Thoracic aorta (tissue), 2 donors: ENCODE measurements at places on chromosomes 2 and 18.

DNA sequence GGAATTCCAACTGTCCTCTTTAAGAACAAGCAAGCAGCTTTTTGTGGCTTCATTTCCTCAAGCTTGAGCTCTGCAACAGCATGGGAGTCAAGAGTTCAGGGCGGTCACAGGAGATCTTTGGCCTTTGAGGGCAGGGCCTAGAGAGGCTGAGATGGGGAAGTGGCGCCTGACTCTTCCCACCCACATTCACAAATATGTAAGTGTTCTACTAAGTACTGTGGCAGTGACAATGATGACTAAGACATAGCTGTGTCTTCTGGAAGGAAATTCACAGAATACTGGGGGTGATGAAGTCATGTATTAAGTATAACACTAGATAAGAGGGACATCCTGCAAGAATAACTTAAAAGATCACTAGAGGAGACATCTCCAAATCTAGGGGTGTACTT is 15.0 kb downstream of the RND3 start:
- no peak for DNase-seq

DNA sequence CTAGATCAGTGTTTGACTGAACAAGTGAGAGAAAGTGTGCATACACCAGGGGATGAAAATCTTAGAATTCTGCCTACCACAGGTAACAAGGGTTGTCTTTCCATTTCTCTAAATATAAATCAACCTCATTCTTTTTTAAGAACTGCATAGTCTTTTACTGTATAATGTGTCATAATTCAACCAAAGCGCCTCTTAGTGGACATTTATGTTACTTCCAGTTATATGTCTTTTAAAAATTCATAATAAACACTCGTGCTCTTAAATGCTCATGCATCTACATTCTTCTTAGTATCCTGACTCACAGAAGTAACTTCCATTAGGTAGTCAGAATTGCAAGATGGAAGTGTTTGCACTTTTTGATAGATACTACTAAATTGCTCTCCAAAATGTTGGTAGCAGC is 76.2 kb downstream of the CHRNA1 start:
- DNase-seq: no peak

GRCh38 chr2:29837925-29838324 is 83.5 kb downstream of the ALK start:
- no peak for DNase-seq

DNA sequence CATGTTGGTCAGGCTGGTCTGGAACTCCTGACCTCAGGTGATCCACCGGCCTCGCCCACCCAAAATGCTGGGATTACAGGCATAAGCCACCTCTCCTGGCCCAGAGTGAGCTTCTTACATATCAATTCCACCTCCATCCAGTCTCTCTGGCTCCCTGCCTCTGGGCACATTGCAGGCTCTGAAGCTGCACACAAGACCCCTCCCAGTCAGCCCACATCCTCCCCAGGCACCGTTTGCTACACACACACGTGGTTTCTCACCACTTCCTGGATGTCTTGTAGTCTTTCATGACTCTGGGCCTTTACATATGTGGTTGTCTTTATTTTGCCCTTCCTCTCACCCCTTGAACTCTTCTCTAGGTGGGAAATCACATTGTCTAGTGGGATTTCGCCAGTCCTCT is 64.0 kb upstream of the CABLES1 start:
- no peak for DNase-seq

DNA sequence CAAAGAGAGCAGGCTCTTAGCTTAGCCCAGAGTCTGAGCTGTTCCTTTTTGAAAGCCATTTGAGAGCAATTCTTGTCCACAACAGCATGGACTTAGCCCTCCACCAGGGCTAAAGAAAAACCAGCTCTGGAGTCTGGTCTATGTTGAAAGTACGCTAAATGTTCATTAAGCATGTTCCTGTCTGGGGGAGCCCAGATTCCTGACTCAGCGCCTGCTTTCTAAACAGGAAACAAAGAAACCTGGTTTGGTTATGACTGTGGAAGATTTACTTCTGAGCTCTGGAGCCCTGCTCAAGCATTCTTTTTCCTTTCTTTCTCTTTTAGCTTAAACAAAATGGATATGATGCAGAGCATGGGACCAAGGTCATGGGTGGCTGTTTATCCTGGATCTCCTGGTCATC is 279.8 kb downstream of the RBM43 start:
- no peak for DNase-seq

DNA sequence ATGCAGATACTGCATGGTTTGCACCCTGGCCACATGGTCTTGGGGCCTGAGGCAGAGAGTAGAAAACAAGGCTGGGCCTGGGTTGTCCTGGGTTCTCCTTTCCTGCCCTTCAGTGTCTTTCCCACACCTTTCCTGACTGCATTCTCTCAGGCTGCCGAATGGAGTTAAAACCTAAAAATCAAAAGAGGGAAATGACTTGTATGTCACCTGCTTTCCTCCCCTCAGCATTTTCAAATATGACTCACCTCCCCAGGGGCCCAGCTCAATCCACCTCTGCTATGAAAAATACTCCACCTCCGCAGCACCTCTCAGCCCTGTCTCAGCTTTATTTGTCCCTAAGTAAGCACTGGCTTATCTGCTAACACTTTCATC is 457.8 kb upstream of the MEX3C start:
- DNase-seq: no peak

GRCh38 chr2:58860586-58860985 is 619.5 kb upstream of the FANCL start:
- DNase-seq: no peak

DNA sequence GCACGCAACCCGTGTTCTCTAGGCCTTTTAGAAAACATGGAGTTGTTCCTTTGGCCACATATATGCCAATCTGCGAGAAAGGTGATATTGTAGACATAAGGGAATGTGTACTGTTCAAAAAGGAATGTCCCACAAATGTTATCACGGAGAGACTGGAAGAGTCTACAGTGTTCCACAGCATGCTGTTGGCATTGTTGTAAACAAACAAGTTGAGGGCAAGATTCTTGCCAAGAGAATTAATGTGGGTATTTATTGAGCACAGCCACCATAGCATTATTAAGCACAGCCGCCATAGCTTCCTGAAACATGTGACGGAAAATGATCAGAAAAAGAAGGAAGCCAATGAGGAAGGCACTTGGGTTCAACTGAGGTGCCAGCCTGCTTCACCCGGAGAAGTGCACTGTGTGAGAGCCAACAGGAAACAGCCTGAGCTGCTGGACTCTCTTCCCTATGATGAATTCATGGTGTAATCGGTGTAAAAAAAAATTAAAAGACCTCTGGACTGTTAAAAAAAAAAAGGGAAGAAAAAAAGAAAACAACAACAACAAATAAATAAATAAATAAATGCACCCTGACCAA is 29.0 kb upstream of the REL start:
- no peak for DNase-seq

GRCh38 chr2:37105150-37105549 is 20.8 kb downstream of the GPATCH11 start:
- no peak for DNase-seq

DNA sequence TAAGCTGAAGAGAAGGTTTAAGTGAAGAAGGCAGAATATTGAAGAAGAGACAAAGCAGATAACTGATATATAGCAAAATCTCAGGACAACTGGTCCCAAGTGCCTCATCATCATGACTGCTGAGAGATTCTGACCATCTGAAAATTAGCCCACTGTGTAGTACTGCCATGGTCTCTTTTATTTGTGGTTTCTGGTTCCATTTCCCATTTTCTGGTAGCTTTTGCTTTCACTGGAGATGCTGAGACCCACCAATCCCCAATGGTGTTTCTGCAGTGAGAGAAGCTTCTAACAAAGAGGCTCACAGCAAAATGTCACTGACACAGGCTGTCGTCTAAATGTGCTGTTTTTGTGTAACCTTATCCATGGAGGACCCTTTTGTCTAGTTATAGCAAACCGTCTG is 79.5 kb downstream of the TMEM163 start:
- DNase-seq: no peak

- DNase-seq: no peak
These were observed 14.4 kb upstream of the SMIM21 start for GRCh38 chr18:75441896-75442295.

GRCh38 chr2:217016796-217017419 is 157.0 kb upstream of the TNP1 start:
- no peak for DNase-seq

GRCh38 chr2:152826581-152827279 is 108.3 kb downstream of the ARL6IP6 start:
- no peak for DNase-seq

GRCh38 chr2:209960676-209961630 is 41.5 kb upstream of the RPE start:
- no peak for DNase-seq

DNA sequence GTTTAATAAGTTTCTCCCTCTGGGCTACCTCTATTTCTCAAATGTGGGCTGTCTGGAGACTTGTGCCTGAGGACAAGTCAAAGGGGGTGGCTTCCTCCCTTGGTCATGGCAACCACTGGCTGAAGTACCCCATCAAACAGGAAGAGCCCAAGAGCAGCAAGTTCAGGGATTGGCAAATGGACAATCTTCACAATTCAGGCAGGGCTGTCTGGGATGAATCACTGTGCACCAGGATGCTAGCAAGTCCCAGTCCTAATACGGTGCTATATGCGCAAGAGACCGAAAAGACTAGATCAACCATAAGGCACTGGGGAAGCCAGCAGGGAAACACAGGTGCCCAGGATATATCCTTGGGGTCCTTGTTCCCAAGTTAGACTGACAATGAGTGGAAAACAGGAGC is 75.5 kb downstream of the ANTXR1 start:
- DNase-seq: no peak

DNA sequence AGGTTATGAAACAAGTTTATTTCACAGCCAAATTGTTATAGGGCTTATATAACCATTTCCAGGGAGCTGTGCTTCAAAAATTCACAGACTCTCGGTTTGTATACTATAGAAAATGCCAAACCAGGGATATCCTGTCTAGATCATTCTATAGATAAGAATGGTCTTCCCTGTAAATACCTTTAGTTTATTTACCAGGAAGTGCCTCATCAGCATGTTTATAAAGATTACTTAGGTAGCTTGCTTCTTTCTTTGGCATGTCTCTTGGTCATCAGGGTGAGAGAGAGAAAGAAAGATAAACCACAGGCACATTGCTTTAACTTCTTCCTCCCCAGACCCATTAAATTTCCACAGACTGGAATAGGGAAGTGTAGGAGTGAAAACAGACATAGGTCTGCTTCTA is 439.4 kb downstream of the SPAG16 start:
- no peak for DNase-seq

DNA sequence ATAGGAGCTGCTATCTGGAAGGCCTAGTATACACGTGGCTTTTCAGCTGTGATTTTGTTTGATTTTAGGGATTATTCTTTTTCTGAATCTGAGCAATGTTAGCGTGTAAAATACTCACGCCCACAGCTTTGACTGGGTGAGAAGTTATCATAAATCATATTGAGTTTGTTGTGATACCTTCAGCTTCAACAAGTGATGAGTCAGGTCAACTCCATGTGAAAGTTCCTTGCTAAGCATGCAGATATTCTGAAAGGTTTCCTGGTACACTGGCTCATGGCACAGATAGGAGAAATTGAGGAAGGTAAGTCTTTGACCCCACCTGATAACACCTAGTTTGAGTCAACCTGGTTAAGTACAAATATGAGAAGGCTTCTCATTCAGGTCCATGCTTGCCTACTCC is at the start of gene GKN1:
TSS of gene GKN1 (plus strand) at position 386 of the 400 bp plus-strand sequence. CDS start 42 bp downstream, outside the sequence.
- DNase-seq: no peak

DNA sequence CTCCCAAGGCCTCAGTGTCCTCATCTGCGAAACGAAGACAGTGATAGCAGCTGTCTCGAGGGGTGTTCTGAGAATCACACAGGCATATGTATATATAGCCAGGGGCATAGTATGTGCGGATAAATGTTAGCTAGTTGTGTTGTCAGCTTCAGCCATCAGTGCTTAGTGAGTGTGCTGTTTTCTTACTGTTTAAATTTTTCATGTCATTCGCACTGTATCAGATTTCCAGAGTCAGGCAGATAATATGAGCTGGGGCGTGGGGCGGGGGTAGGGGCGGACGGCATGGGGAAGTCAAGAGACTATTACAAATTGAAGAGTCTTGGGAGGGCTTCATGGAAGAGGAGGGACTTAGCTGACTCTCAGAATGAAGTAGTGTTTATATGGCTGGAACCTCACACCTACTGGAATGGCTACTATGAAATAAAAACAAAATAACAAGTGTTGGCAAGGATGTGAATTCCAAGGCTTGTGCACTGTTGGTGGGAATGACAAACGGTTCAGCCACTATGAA is 7.0 kb downstream of the TRAPPC12 start:
- DNase-seq: no peak

- DNase-seq: no peak
These were observed 32.5 kb upstream of the SOS1 start for GRCh38 chr2:39153312-39153711.

- DNase-seq: no peak
These were observed 147.9 kb upstream of the LTBP1 start for GRCh38 chr2:32798829-32799228.

DNA sequence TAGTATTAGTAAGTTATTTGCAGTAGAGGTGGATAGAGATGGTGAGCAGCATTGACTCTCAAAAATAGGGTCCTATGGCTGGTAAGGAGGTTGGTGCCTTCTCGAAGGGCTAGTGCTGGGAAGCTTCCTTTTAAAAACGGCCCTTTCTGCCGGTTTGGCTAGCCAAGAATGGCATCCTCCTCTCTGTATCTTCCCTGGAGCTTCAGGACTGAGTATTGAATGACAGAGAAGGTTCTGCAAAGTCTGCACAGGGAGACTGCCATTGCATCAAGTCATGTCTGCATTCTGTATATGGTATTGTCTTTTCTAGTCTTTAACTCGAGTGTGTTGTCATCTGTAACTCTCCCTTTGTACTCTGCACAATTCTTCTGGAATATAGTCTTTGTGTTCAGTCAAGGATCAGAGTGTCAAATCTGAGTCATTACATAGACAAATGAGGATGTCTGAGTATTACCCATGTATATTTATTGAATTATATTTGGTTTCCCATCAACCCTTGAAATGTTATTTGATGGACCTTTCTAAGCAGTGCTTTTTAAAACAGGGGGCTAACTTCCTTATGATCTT is 1.1 kb downstream of the LDLRAD4 start:
- no peak for DNase-seq

- DNase-seq: no peak
These were observed 85.8 kb upstream of the NDUFV2 start for GRCh38 chr18:9016633-9017166.

DNA sequence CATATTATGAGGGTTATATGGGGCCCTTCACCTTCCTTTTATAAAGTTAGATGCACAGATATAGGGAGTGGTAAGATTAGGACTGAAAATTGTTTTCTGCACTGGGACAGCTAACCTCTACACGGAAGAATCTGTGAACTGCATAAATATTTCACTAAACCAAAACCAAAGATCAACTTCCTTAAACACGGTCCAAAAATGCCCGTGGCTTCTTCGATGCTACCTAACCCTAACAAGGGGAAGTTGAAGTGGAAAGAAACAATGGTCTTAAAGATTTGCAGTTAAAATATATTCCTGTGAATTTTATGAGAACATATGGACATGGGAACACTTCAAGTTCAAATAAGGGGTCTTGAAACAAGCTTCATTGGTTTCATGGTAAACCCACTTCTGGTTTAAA is 33.3 kb upstream of the PAX3 start:
- DNase-seq: no peak

GRCh38 chr18:46207985-46208384 is 103.8 kb downstream of the HAUS1 start:
- no peak for DNase-seq

- DNase-seq: no peak
These were observed 325.4 kb upstream of the LINC00305 start for GRCh38 chr18:64474255-64474654.

GRCh38 chr2:56749152-56749752 is 565.5 kb downstream of the CCDC85A start:
- DNase-seq: no peak
